ENCODE measurements at places on chromosomes 13 and 19.

GRCh38 chr13:109665240-109665639 is 121.1 kb downstream of the IRS2 start:
- DNase-seq: no peak

GRCh38 chr19:19406878-19407632 is 1.6 kb downstream of the GATAD2A start:
- DNase-seq: no peak

DNA sequence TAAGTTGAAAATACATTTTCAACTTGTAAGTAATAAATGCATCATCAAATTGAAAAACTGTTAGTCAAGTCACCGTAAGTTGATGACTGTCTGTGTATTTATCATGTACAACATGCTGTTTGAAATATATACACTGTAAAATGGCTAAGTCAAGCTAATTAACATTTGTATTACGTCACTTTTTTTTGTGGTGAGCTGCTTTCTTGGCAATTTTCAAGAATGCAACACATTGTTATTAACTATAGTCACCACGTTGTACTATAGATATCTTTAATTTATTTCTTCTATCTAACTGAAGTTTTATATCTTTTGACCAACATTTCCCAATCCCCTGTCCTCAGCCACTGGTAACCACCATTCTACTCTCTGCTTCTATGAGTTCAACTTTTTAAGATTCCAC is 57.0 kb downstream of the RBM26 start:
- no peak for DNase-seq

DNA sequence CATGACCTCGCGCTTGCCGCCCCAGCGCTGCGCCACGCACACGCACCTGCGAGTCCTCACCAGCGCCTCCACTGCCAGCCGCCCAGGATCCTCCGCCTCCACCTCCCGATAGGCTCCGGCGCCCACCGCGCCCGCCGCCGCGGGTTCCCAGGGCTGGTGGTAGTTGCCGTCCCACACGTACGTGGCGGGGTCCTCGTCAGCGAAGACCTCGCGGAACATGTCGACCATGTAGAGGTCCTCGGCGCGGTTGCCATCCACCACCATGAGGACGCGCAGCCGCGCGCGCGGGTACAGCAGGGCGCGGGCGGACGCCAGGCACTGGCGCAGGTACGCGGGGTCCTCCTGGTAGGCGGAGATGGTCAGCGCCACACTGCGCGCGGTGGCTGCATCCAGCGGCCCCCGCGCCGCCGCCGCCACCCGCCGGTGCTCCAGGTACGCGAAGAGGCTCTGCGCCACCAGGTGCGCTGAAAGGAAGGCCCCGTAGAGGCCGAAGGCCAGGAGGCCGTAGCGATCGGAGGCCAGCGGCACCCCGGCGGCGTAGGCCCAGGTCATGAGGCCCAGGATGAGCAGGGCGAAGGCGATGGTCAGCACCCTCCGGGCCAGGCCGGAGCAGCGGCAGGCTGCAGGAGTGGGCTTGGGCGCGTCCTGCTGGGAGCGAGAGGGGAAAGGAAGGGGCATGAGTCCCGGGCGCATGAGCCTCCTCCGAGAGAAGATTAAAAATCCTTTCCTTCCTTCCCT is 4.4 kb downstream of the HAS1 start:
- no peak for DNase-seq

DNA sequence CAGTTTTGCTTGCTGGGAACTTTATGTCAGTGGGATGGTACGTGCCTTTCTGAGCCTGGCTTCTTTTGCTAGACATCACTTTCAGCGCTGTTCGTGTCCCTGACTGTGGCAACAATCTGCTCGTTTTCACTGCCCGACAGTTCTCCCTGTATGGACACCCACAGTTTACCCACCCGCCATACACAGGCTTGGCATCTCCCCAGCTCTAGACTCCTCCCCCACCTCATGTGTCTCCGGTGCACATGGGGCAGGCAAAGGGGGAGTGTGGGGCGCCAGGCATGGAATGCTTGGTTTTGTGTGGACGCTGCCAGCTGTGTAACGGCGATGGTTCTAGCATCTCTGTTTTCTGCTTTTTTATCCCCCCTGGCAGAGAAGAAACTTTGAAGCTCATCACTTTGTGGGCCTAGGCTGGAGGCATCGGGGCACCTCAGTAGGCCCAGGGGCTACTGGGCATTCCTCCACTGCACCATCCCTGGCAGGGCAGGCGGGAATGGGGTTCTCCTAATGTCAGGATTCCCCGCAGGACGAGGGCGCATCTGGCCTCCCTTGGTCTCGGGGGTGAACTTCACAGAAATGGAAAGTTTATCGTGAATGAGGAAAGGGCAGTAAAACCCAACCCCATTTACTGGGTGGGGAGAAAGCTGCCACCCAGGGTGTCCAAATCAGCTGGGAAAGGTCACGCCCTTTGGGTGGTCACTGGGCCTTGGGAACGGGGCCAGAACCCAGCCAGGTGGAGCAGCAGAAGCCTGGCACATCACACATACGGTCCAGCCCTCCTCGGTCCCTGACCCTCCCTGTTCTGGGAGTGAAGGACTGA is 60.8 kb downstream of the CEBPG start:
- DNase-seq: no peak

DNA sequence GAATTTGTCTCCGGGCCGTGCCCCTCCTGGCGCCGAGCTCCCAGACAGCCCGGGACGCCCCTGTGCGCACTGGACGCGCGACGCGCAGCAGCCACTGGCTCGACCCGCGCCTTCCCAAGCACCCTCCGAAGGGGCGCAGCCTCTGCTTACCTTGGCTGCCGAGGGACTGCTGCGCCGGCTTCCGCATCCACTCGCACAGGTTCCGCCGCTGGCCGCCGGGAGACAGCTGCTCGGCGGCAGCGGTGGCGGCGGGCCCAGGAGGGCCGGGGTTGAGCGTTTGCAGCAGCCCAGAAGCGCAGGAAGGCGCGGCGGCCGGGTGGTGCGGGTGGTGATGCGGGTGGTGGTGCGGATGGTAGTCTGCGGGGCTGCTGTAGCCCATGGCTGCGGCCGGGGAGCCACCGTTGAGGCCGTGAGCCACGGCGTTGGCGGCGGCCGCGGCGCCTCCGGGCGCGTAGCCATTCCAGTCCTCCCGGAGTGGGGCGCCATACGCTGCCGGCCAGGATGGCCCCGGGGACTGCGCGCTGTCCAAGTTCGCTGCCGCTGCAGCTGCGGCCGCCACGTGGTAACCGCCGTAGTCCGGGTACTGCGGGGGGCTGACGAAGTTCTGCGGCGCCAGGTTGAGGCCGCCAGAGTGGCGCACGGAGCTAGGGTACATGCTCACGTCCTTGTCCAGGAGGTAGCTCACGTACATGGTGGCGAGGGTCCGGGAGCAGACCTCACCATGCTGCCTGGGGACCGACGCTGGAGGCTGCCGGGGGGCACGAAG is 616 bp downstream of the CDX2 start:
- DNase-seq: no peak

DNA sequence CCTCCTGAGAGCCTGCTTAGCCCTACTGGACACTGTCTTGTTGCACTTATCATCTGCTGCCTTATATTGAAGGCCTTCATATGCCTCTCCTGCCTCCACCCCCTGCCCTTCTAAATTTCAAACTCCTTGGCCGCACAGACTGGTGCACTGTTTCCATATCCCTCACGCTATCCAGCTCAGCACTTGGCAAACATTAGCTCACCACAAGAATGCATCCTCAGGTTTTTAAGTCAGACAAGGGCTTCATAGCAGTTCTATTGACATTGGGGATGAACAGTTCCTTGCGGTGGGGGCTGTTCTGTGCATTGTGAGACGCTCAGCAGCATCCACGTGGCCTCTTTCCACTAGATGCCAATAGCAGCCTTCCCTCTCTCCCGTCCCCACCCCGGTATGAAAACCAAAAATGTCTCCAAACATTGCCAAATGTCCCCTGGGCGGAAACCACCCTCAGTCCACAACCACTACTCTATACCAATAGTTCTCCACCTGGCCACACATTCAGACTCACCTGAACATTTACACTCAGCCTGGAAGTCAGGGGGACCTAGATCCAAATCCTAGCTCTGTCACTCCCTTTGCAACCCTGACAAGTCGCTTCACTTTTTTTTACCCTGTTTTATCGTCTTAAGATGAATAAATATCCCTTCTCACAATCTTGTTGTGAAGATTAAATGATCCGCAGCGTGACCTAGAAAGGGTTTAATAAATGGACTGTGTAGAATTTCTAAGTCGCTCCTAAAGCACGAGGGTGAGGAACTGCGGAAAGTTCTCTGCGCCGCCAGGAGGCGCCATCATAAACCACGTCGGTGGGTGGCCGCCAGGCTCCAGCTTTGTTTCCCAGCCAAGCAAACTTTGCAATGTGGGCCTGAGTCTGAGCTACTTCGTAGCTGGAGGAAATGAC is 3.6 kb upstream of the CEACAM3 start:
- peak; percentile 8 for DNase-seq

- no peak for DNase-seq
These were observed 47.9 kb upstream of the MYCBP2 start for GRCh38 chr13:77374786-77375185.

DNA sequence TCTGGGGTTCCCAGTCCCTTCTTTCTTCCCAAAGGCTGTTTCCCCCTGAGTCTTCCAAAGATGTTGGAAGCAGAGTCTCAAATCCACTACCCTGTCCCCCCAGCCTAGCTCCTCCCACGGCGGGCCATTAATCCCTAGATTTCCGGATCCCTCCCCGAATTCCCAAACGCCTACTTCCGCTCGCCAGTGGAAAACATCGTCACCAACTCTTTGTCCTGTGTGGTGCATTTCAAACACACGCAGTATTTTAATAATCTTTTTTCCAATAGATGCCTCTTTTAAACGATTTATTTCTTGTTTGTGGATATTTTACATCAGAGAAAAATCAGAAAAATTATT is 610 bp downstream of the ZNF791 start:
- DNase-seq: peak; percentile 54

GRCh38 chr19:41552558-41552957 is 23.4 kb upstream of the CEACAM21 start:
- DNase-seq: no peak

DNA sequence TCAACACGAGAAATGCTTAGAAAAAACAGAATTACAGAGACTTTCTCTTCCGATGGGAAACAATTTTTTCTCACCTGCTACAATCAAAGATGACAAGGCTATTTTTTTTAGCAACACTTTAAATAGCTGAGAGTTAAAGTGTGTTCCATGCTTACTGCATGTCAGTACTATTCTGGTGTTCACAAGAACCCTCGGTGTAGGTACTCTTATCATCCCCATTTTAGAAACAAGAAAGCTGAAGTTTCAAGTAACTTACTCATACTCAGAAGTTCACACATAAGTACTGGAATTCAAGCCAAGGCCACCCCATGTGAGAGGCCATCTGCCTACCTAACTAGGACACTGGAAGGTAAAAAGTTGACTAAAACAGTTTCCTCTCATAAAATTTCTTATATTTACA is 9.0 kb upstream of the TNFRSF19 start:
- DNase-seq: no peak

GRCh38 chr19:17341845-17342244 is 4.5 kb downstream of the GTPBP3 start:
- DNase-seq: no peak

- DNase-seq: no peak
These were observed 7.4 kb upstream of the SPACA4 start for GRCh38 chr19:48598996-48599700.

- no peak for DNase-seq
These were observed 16.8 kb downstream of the XAB2 start for GRCh38 chr19:7612282-7613274.

Measured in AG09319 (cell line).